ENCODE measurements at places on chromosomes 7 and 10.

GRCh38 chr10:100522945-100523344 is 3.3 kb upstream of the SEC31B start:
- DNase-seq: no peak

DNA sequence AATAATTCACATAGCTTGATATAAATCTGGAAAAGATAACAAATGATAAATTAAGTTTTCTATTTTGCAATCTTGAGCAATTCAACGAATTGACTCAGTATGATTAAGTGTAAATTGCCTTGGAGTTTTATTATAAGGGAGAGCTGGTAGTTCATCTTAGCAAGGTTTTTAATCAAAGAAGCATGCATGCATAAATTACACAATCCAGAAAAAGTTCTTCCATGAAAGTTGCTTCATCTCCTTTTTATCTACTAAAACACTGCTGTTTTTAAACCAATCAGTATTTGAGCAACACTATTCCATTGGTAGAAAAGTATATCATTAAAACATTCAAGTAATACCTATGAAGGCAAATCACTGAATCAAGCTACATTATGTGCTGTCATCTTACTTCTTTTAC is 47.6 kb downstream of the POT1 start:
- DNase-seq: no peak

DNA sequence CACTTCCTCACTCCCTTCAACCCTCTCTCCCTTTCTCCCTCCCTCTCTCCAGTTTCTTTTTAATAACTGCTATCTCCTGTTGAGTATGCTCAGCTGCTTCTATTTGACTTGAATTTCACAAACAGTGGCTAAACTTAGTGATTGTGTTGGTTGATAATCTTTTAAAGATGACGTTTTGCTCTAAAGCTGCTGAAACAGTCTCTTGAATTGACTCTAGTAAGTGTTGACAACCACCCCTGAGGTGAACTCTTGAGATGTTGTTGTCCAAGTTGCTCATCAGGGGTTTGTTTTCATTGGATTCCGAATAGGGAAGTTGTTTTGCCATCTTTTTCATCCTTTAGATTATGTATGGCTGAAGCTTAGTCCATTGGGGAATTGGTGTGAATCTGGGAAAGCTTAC is 176.2 kb downstream of the TWIST1 start:
- DNase-seq: no peak

GRCh38 chr7:112665709-112666108 is 124.5 kb downstream of the TMEM168 start:
- DNase-seq: no peak

- DNase-seq: no peak
These were observed 7.8 kb downstream of the ITPRIP start for GRCh38 chr10:104330168-104331110.

GRCh38 chr7:17844514-17845196 is 95.6 kb downstream of the SNX13 start:
- DNase-seq: no peak

- DNase-seq: no peak
These were observed 175.5 kb downstream of the ADAM12 start for GRCh38 chr10:126212738-126213137.

DNA sequence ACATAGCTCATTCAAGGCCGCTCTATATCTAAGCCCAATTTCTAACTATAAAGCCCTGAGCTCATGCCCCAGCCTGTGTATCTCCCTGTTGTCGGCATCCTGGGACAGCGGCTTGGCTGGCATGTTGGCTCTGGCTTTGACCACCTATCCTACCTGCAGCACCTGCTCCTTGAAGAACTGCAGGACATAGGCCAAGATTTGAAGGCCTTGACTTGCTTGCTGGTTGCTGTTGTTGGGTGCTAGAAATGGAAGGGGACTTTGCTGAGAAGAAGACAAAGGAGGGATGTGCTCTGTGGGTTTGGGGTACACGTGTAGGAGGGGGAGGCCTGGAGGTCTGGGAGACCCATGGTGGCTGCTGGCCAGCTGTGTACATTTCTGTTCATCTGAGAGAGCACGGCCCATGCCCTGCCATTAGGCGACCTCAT is 11.1 kb downstream of the PNLIPRP2 start:
- no peak for DNase-seq
